ENCODE measurements at places on chromosomes 5 and 9.
A peak's percentile ranks its signal among the peaks of the same experiment; 100 is the strongest.

- no peak for DNase-seq
These were observed 182.4 kb downstream of the CCDC171 start for GRCh38 chr9:15735083-15735857.

GRCh38 chr5:170235876-170236864, 3.4 kb downstream of the C5orf58 start:
- no peak for DNase-seq

- no peak for DNase-seq
These were observed 11.3 kb upstream of the SVEP1 start for GRCh38 chr9:110590816-110591215.

GRCh38 chr5:43000111-43000840, 39.8 kb downstream of the ANXA2R start:
- DNase-seq, result no peak

DNA sequence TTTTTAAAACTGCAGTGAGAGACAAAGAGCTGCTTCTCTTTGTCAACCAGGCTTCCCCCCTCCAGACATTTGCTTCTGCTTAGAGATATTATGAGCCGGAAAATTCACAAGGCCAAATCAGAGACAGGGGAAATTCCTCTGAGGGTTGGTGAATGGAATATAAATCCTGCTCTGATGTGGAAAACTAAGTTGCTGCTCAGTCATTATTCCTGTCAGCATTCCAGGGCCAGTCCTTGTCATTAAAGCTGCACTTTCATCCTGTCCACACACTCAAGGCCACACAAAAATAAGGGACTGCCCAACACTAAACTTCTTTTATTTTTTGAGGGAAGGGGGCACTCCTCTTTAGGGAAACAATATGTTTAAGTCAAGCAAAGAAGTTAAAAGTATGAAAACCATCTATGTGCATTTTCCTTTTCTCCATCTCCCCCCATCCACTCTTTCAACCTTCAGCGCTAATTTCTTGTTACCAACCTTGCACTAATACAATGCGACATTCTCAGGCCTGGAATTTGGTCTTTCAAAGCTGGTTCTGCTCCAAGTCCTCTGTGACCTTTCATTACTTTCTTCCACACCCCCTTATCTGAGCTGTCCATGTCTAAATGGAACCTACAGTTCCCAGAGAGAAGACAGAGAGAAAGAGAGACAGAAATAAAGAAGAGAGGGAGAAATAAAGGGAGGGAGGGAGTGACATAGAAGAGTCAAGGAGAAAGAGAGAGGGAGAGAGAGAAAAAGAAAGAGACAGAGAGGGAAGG, 118.9 kb upstream of the S1PR3 start:
- no peak for DNase-seq

GRCh38 chr9:133669182-133669801, 33.1 kb downstream of the DBH start:
- no peak for DNase-seq

DNA sequence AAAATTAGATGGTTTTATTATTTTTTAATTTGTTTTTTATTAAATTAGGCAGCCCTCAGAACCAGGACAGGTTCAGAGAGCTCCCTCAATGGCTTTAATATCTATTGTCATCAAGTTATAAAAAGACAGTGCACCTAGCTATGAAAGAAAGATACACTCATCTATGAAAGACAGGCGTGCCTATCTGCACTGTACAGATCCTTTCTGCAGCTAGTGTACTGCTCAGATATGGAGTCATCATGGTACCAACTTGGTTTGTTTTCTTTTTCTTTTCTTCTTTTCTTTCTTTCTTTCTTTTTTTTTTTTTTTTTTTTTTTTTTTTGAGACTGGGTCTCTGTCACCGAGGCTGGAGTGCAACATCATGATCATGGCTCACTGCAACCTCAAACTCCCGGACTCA, 54.8 kb upstream of the GPBP1 start:
- DNase-seq, result no peak

- no peak for DNase-seq
These were observed 58.0 kb downstream of the HRH2 start for GRCh38 chr5:175715627-175716522.

DNA sequence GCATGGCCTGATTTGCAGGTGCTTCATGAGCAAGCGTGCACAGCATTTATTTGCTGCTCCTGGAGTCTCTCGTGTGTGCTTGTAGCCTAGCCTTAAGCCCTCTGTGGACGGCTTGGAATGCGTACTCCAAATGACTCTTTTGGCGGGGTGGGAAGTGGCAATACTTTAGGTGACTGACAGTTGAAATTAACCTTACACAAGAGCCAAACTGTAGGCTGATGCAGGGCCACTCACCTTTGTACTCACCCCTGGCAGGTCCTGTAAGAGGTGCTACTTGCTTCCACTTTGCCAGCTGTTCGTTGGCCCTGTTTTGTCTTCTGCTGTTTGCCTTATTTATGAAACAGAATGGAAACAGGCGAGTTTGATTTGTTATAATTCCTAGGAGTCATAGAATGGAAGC, 22.9 kb downstream of the TENT4A start:
- DNase-seq, result no peak

DNA sequence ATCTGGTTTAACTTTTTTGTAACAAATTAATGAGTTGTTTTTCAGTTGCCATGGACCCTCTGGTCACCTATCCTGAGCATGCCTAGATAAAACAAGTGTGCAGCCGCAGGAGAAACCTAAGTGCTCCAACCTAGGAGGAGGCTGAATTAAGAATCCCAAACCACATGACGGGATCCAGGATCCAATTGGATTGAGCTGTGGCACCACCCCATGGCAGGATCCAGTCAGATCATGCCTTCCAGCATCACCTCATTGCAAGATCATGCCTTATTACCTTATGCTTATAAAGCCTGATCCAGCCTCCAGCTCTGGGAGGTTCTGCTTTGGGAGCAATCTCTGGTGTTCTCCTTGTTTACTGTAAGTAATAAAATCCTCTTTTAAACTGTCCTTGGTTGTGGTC, 662.0 kb downstream of the TLR4 start:
- DNase-seq, result no peak

GRCh38 chr9:124359426-124359825, 55.8 kb downstream of the PSMB7 start:
- DNase-seq, result no peak

GRCh38 chr9:71819115-71819739, 50.9 kb upstream of the CEMIP2 start:
- DNase-seq, result peak; percentile 15

GRCh38 chr9:114668146-114668545, 10.5 kb upstream of the TEX53 start:
- DNase-seq, result no peak
